ENCODE measurements at places on chromosomes 6 and 20. TPM values are rescaled to one million over a fixed set of nuclear protein-coding genes. Genes with fewer than 3 reads are reported as not detected.

Gene SLC13A3
- 4.6 TPM for polyA plus RNA-seq

Gene FAM162B
- polyA plus RNA-seq: not detected

Gene BMP2
- 0.33 TPM for polyA plus RNA-seq

Gene RAET1L
- polyA plus RNA-seq: not detected

Gene CEP57L1
- 26.1 TPM for polyA plus RNA-seq

Gene ANGPT4
- polyA plus RNA-seq: not detected

Gene TTLL9
- polyA plus RNA-seq: not detected

- H3K27me3 ChIP-seq: no peaks in the 10 kb centered on the region
- DNase-seq: no peak
- peak overlapping the region; percentile 79 for H3K4me3 ChIP-seq
- no peak overlapping the region for H3K27ac ChIP-seq
- no peaks in the 10 kb centered on the region for H3K4me1 ChIP-seq
Measured at GRCh38 chr20:62405981-62406513, 1.0 kb downstream of the CABLES2 start.

DNA sequence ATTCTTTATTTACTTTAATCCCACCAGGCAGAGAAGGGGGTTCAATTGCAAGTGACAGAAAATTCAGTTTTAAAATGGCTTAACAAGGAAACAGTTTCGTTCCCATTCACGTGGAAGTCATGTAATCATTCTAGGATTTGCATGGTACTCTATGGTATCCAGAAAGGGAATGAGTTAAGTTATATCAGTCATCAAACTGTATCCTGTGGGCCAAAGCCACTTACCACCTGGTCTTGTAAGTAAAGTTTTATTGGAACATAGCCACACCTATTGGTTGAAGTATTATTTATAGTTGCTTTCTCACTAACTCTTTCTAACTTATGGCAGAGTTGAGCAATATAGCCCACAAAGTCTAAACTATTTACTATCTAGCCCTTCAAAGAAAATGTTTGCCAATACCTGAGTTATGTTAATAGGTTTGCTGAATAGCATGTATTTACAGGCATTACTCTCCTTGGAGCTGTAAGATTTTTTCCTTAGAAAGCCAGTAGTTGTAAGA lies 10.2 kb upstream of the MMS22L start:
- no peak overlapping the region for H3K4me3 ChIP-seq
- no peak overlapping the region for H3K27ac ChIP-seq
- no peak for DNase-seq
- no peaks in the 10 kb centered on the region for H3K27me3 ChIP-seq

DNA sequence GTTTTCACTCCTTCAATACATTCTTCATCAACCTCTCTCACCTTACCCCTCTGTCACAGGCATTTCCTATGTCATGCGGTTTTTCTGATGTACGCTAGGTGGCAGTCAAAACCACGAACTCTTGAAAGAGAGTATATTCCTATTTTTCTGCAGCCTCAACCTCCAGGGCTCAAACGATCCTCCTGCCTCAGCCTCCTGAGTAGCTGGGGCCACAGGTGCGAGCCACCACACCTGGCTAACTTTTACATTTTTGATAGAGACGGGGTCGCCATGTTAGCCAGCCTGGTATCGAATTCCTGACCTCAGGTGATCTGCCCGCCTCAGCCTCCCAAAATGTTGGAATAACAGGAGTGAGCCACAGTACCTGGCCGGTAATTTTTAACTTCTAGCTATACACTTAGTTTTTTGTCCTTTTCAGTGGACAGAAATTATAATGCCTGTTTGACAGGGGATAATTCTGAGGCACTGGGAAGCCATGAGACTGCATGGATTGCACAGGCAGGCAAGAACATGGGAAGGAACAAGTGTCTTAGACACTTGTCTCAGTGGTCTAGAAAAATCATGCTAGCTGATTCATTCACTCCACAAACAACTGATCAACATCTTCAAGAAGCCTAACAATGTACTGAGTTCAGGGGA lies 22.5 kb upstream of the HFE start:
- no peak overlapping the region for H3K27ac ChIP-seq
- no peaks in the 10 kb centered on the region for H3K36me3 ChIP-seq
- H3K4me3 ChIP-seq: no peak overlapping the region
- peak; percentile 70 for DNase-seq
- H3K4me1 ChIP-seq: peaks cover 4% of the 10 kb centered on the region
- no peaks in the 10 kb centered on the region for H3K27me3 ChIP-seq

- peaks cover 22% of the 10 kb centered on the region for H3K4me1 ChIP-seq
- H3K27ac ChIP-seq: no peak overlapping the region
- peak; percentile 24 for DNase-seq
- no peak overlapping the region for H3K4me3 ChIP-seq
- H3K27me3 ChIP-seq: no peaks in the 10 kb centered on the region
- H3K36me3 ChIP-seq: no peaks in the 10 kb centered on the region
Measured at GRCh38 chr6:63774961-63775360, 139.4 kb downstream of the PHF3 start.

DNA sequence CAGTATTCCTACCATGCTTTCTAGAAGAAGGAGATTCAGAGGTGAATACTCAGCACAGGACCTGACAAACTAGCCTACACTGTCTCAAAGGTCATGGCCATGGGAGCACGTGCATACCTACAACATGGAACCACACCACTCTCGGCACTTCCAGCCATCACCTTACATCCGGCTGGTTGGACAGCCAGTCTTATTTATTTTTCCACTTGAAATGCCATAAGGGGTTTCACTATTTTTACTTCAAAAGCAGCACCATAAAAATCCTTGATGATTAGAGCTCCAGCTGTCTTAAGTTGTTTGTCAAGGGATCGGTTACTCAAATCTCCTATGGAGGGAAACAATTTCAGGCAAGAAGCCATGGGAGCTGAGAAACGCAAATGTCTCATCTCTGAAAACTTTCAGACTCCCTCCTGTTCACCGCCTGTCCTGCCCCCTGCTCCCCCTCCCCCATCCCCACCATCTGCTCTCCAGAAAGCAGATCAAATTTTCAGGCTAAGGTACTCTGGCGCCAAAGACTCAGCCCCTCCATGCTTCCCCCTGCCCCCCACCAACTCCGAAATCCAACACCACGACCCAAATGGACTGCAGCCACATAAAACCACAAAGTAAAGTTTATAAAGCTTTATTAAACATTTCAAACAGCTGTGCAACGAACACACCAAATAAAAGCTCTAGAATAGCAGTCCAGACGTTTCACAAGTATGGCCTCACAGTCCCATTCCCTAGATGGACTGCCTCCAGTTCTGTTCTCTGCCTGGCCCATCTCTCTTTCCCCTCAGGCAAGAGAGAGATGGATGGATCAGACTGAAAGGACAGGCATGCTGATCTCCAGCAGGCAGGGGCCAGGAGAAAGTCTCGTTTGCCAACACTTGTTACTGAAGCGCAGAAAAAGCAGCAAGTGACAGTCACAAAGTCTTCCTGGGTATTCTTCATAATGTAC lies 4.0 kb upstream of the NNAT start:
- peaks cover 19% of the 10 kb centered on the region for H3K4me1 ChIP-seq
- no peak overlapping the region for H3K4me3 ChIP-seq

GRCh38 chr6:169638388-169638787 lies 63.4 kb downstream of the WDR27 start:
- no peaks in the 10 kb centered on the region for H3K4me1 ChIP-seq
- H3K4me3 ChIP-seq: no peak overlapping the region
- no peaks in the 10 kb centered on the region for H3K27me3 ChIP-seq
- H3K27ac ChIP-seq: no peak overlapping the region
- no peaks in the 10 kb centered on the region for H3K36me3 ChIP-seq

DNA sequence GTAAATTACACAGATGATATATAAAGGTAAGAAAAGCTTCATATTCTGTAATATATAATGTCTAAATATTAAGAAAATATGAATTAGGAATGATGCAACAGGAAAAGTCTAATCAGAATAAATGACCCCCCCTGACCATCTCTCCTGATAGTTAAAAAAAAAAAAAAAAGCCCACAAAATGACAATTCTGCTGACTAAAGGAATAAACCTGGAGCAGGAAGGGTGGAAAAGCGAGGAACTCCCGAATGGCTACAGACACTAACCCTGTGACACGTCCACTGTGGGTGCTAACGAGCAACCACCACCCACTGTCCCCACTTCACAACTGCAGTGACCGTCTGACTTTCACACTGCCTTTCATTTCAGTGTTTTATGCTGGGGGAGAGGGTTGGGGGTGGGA lies 67.6 kb upstream of the FOXQ1 start:
- 0 out of 2 replicates have a peak, but pooled peaks cover 8% of the 10 kb centered on the region for H3K4me1 ChIP-seq
- H3K27me3 ChIP-seq: peaks cover 8% of the 10 kb centered on the region
- no peak for DNase-seq
- H3K4me3 ChIP-seq: no peak overlapping the region
- no peaks in the 10 kb centered on the region for H3K36me3 ChIP-seq
- H3K27ac ChIP-seq: no peak overlapping the region

- DNase-seq: peak; percentile 45
- peaks cover under 1% of the 10 kb centered on the region for H3K27me3 ChIP-seq
- no peaks in the 10 kb centered on the region for H3K36me3 ChIP-seq
- H3K4me3 ChIP-seq: no peak overlapping the region
Measured at GRCh38 chr20:39067526-39068216, 105.5 kb downstream of the DHX35 start.

- DNase-seq: peak; percentile 10
- H3K27ac ChIP-seq: no peak overlapping the region
- 0 out of 2 replicates have a peak, but pooled peaks cover 1% of the 10 kb centered on the region for H3K27me3 ChIP-seq
- no peaks in the 10 kb centered on the region for H3K36me3 ChIP-seq
- H3K4me3 ChIP-seq: no peak overlapping the region
Measured at GRCh38 chr6:32393665-32394420, 13.1 kb downstream of the BTNL2 start.

DNA sequence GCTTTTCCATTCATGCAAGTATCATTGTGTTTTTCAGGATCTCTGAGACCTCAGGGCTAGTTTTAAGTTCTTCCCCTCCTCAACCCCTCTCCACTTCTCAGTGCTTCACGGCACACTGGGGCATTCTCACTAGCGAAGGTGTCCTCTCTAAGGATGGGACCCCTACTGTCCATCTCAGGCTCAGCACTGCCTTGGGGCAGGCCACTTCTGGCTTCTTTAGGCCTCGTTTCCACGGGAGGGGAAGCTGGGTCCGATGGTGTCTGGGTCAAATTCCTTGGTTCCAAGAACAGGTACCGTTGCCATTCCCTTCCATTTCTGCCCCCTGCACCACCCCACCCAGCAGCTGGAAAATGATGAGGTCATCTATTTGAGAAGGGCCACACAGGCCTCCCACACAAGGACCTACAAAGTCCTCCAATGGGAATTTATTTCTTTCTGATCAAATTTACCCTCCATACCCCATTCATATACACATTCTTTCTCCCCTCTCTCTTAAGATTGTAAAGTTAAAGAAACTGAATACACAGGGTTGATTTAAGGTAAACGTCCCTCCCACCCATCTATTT lies 17.2 kb downstream of the GNAS start:
- peaks cover 10% of the 10 kb centered on the region for H3K4me1 ChIP-seq
- H3K27ac ChIP-seq: no peak overlapping the region
- no peaks in the 10 kb centered on the region for H3K36me3 ChIP-seq
- H3K27me3 ChIP-seq: no peaks in the 10 kb centered on the region
- DNase-seq: no peak

DNA sequence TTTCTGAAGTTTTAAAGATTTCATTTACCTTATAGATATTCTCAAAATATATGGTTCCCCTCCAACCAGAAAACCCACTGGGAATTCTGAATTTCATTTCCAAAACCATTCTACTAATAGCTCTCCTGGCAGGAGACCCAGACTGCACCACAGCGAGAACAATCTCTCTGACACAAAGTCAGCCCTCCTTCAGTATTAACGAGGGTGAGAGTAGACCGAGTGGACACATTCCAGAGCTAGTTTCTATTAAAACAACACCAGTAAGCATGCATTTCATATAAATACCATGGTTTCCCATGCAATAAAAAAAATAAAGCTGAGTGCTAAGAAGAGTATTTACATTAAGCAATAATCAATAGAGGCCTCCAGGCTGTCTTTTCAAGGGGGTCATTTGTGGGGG lies 899.6 kb upstream of the SLC35B3 start:
- H3K27me3 ChIP-seq: no peaks in the 10 kb centered on the region
- DNase-seq: no peak
- H3K36me3 ChIP-seq: no peaks in the 10 kb centered on the region
- H3K4me3 ChIP-seq: no peak overlapping the region
- no peak overlapping the region for H3K27ac ChIP-seq
- no peaks in the 10 kb centered on the region for H3K4me1 ChIP-seq

DNA sequence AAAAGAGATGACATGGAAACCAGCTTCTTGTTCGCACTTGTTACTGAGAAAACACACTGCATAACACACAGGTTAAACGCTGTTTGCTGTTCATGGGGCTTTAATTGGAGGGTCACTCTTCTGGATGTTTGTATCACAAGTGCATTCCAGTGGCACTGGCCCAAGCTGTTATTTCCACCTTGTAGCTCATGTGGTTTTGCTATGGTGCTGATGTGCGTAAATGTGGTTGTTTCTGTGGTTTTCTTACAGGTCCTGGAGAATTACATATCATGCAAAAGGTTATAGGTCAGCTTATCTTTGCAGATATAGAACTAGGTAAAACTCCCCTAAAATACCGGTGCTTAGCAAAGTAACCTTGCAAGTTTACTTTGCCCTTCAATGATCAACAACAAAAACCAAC lies 89.3 kb upstream of the AHI1 start:
- no peaks in the 10 kb centered on the region for H3K27me3 ChIP-seq
- no peak overlapping the region for H3K27ac ChIP-seq
- DNase-seq: no peak

GRCh38 chr20:19232997-19233794 lies 20.8 kb downstream of the SLC24A3 start:
- H3K36me3 ChIP-seq: no peaks in the 10 kb centered on the region
- H3K27me3 ChIP-seq: no peaks in the 10 kb centered on the region
- no peak overlapping the region for H3K27ac ChIP-seq
- DNase-seq: no peak

GRCh38 chr6:108242721-108243120 lies 18.1 kb downstream of the SNX3 start:
- no peak overlapping the region for H3K27ac ChIP-seq
- H3K4me1 ChIP-seq: no peaks in the 10 kb centered on the region
- no peak overlapping the region for H3K4me3 ChIP-seq
- no peaks in the 10 kb centered on the region for H3K27me3 ChIP-seq
- no peak for DNase-seq

DNA sequence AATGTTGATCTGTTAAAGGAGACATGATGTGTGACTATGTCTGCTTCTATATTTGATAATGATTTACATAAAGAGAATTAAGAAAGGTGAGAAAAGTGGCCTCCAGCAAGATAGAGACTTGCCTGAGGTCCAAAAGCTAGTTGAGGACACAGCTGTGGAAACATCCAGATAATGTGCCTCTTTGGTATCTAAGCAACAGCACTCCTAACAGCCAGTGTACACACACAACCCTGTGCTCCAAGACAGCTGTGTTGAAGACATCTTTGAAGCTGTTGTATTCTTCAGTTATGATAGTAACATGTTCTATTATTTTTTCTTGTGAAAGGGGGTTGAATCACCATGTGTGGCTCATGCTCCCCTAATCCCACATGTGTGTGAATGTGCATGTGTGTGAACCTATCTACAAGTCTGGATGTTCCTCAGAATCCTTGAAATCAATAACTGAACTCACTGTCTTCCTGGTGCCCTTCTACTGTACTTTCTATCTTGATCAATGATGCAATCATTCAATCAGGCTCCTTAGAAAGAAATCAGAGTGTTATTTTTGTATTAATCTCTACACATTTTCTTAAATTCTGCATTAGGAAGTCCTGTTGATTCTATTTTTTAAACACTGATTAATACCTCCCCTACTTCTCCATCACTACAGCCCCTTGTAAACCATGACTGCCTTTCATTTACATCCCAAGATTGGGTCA lies 116.7 kb upstream of the SSTR4 start:
- DNase-seq: no peak
- H3K4me3 ChIP-seq: no peak overlapping the region
- H3K27me3 ChIP-seq: peaks cover 76% of the 10 kb centered on the region

Data from GM23248 (cell line).